ENCODE measurements at places on chromosomes 4 and X.

DNA sequence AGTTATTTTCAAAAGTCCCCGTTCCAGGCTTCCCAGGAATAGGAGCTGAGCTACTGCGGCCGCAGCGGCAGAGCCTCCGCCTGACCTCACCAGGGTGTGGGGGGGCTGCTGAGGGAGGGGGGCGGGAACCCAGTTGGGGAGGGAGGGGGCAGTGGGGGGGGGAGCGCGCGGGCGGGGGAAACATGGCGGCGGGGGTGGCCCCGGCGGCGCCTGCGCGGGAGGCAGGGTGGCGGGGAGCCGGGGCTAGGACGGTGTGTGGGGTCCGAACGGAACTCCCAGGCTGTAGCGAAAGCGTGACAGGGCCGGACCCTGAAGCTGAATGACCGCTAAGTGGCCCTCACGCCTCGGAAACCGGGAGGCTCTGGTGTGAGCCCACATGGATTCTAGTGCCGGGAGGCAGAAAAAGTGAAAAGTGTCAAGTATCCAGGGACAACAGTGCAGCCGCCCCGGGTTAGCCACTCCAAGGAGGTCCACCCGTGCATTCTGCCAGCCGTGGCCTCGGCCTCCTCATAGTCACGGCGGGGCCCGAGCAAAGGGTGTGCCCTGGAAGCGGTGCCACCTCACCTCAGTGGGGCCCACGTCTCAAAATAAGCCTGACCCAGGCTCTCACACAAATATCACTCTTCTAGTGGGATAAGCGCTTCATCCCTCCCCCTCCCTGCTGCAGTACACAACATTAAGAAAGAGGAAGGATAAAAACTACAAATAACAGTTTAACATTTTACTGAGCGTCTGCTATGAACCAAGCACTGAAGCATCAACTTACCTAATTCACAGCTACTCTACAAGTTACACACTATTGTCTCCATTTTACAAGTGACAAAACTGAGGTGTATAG lies at the start of gene KLHL13:
KLHL13 (minus strand) TSS at position 98 of the 838 bp plus-strand sequence. CDS start 88,337 bp downstream, outside the sequence.
- DNase-seq = no peak

GRCh38 chr4:178293601-178294000 lies 851.4 kb upstream of the AGA start:
- DNase-seq = no peak

DNA sequence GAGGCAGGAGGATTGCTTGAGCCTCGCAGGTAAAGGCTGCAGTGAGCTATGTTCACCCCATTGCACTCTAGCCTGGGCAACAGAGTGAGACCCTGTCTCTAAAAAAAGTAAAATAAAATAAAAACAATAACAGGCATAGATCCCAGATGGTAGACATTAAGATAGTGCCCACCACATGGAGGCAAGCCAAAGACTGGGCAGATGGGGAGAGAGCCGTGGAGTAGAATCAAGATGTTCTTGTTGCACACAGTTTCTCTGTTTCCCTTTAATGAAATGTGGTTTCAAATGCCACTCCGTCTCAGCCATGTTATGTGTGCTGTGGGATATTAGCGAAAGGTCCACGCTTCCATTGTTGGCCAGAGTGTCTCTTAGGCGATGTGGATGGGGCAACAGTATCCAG lies 63.8 kb upstream of the TBL1X start:
- DNase-seq = no peak

DNA sequence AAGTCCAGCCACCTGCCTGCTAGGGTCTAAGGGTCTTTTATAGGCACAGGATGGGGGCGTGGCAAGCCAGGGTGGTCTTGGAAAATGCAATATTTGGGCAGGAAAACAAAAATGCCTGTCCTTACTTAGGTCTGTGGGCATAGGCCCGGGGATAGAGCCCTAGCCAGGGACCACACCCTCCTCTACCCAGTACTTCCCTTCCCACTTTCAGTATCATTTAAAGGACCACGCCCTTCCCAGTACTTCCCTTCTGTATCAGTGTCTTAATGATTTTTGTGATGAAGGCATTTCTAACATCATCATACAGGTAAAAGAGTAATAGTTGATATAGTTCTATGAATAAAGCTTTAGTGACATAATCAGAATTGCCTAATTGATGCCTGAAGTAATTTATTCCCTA lies 11.4 kb downstream of the BANK1 start:
- DNase-seq = no peak

DNA sequence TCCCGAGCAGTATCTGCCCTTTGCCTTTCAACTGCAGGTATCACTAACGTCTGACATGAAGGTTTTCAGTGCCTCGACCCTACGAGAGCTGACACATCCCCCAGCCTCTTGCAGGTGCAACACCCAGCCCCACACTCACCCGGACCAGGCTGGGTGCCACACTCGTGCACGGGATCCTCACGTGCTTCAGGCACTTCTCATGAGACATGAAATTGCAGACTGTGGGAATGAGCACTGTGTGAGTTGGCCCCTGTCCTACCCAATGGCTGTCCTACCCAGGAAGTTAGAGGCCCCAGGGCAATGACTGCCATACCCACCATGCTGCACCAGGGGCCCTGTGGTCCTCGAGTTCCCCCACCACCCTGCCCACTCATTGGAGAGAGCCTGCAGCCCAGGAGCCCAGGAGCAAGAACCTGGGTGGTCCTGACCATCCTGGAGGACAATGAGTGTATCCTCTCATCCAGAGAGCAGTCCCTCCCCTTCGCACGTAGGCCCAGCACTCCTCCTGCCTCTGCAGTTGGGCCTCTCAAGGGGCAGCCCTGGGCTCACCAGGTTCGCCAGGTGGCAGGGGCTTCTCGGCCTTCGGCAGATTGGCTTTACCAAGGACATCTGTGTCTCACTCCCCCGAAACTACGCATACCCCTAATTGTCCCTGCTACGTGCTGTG lies 2.4 kb downstream of the DGKQ start:
- DNase-seq = no peak

DNA sequence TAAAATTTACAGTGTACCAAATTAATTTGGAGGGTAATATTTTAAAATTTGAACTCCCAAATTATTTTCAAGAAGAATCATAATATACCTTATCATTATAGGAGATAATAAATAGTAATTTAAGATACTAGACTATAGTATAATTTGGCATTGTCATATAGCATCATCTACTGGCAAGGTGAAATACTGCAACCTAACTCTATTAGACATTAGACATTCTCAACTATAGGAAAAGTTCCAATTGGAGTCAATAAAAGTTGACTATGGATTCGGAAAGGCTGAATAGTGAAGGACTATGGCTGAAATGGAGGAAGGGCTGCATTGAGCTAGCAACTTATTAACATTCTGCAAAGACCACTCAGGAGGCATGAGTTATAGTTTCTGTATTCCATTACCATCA lies 113.0 kb downstream of the PRDM5 start:
- DNase-seq = no peak

GRCh38 chr4:8761824-8762205 lies 109.8 kb downstream of the HMX1 start:
- DNase-seq = no peak

DNA sequence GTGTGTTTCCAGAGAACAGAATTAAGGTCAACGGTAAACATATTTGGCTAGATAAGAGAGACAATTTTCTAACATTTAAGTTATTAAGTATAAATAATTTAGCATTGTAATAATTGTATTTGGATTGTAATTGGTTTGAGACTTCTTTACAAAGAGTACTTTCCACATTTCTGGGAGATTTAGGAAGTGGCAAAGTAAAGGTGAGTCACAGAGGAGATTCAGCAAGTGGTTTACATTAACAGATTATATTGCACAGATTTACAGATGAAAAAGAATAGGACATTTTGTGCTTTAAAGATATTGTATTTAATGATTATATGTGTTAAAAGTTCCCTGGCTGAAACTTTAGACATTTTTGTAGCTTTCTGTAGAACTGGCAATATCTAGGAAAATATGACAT lies 584.4 kb upstream of the AADAT start:
- DNase-seq = no peak

GRCh38 chrX:104565791-104566680 lies at the start of gene IL1RAPL2:
Gene IL1RAPL2 (plus strand): TSS chrX:104566199.
- DNase-seq = no peak

- no peak for DNase-seq
Observed at GRCh38 chrX:150223176-150224015, 139.7 kb upstream of the MAMLD1 start.

DNA sequence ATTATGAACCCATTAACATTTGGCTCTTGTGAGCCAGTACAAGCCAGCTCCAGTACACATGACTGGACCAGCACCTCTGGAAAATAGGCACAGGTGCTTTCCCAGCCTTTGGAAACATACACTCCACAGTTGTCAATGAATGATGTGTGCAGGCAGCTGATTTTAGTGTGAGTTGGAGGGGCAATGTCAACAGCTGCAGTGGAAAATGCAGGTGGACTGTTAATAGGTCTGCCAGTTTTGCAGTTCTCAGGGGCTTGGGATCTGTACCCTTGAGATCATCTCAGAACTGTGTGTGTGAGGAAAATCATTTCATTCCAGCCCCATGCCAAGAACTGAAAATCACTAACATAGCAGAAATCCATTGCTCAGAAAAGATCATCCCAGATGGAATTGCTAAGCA lies 81.7 kb upstream of the CHRDL1 start:
- no peak for DNase-seq

DNA sequence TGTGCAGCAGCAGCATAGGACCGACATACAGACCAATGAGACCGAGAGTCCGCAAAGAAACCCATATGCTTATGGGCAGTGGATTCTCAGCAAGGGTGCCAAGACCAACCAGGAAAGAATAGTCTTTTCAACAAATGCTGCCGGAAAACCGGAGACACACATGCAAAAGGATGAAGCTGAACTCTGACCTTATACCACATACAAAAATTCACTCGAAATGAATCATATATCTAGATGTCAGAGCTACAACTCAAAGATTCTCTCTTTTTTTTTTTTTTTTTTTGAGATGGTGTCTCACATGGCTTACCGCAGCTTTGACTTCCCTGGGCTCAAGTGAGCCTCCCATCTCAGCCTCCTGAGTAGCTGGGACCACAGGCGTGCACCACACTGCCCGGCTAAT lies 16.0 kb upstream of the MXD4 start:
- no peak for DNase-seq

- no peak for DNase-seq
Observed at GRCh38 chrX:18449236-18449635, 23.8 kb downstream of the CDKL5 start.

- DNase-seq = no peak
Observed at GRCh38 chr4:151665022-151665784, 95.6 kb downstream of the GATB start.

DNA sequence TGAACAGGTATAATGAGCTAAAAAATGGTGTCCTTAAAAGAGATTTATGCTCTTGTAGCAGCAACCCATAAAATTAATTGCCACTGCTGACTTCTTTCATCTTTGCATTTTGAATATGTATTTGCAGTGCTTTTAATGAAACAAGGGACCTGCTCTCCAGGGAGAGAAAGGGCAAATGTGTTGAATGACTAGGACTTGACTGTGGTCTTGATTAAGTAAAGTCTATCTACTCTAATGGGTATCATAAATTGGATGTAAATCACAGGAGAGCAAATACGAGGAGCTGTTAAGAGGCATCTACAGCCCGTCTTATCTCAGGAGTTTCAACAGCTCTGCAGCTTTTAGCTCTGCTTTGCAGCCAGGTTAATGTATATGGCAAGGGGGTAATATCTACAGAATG lies 216.4 kb downstream of the PALLD start:
- no peak for DNase-seq

DNA sequence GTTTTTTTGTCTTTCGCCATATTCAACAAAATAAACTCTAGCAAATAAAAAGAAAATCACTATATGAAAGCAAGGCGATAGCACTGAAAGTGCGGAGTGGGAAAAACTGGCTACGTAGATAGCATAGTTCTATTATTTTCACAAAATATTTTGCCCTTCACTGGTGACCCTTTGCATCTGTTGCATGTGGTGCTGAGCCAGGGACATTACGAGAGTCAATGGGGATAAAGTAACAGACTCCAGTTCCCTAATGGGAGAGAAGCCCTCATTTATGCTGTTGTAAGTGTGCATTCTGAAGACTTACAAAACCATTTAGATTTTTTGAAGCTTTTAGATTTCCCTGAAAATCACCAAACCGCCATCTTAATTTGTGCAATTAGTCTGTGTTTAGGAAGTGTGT lies 501.6 kb downstream of the PPARGC1A start:
- DNase-seq = no peak
